CD4-positive, alpha-beta T cell (primary cell): ENCODE measurements at places on chromosomes 7 and 10.
A peak's percentile ranks its signal among the peaks of the same experiment; 100 is the strongest.

DNA sequence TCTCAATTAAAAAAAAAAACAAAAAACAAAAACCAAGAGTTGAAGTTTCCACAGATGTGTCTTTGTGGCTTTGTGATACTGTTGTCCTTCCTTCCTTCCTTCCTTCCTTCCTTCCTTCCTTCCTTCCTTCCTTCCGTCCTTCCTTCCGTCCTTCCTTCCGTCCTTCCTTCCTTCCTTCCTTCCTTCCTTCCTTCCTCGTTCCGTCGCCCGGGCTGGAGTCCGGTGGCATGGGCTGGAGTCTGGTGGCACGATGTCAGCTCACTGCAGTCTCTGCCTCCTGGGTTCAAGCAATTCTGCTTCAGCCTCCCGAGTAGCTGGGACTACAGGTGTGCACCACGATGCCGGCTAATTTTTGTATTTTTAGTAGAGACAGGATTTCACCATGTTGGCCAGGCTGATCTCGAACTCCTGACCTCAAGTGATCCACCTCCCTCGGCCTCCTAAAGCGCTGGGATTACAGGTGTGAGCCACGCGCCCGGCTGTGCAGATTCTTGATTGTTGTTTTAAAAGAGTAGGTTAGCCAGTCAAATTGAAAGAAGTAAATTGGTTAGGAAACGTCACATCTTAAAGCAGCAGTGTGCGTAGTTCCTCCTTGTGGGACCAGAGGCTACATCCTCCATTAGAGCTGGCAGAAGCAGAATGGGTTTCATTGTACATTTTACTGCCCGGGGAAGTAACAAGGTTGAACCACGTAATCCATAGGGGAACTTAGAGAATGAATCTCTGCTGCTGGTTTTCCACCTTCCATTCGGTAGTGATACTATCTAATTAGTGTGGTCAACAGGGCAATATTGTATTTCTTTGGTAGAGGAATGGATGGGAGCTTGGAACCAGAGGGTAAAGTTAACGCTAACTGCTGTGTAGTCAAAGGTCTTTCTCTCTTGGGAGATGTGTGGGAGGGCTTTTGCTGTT is 20.6 kb downstream of the DNAJB6 start:
- DNase-seq: no peak
- no peaks in the 10 kb centered on the region for H3K27me3 ChIP-seq
- no peak overlapping the region for H3K27ac ChIP-seq
- peaks cover 60% of the 10 kb centered on the region for H3K36me3 ChIP-seq

DNA sequence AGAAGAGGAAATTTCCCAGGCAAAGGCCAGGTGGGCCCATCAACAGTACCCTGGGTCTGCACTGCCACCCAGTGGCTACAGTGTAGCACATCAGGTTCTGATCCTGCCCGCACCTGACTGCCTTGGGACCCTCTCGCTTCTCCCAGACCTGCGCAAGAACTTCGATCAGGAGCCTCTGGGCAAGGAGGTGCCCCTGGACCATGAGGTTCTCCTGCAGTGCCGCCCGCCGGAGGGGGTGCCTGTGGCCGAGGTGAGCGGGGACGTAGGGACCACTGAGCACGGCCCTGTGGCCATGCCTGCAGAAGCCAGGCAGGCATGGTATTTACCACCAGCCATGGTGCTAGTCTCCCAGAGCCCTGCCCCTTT is 33.9 kb upstream of the SLC29A3 start:
- no peak overlapping the region for H3K4me3 ChIP-seq
- H3K4me1 ChIP-seq: no peaks in the 10 kb centered on the region
- no peak overlapping the region for H3K27ac ChIP-seq
- H3K36me3 ChIP-seq: no peaks in the 10 kb centered on the region
- no peaks in the 10 kb centered on the region for H3K27me3 ChIP-seq

GRCh38 chr7:47622946-47623640 is 41.2 kb upstream of the TNS3 start:
- H3K4me1 ChIP-seq: no peaks in the 10 kb centered on the region
- H3K4me3 ChIP-seq: no peak overlapping the region
- H3K36me3 ChIP-seq: no peaks in the 10 kb centered on the region
- no peaks in the 10 kb centered on the region for H3K27me3 ChIP-seq

DNA sequence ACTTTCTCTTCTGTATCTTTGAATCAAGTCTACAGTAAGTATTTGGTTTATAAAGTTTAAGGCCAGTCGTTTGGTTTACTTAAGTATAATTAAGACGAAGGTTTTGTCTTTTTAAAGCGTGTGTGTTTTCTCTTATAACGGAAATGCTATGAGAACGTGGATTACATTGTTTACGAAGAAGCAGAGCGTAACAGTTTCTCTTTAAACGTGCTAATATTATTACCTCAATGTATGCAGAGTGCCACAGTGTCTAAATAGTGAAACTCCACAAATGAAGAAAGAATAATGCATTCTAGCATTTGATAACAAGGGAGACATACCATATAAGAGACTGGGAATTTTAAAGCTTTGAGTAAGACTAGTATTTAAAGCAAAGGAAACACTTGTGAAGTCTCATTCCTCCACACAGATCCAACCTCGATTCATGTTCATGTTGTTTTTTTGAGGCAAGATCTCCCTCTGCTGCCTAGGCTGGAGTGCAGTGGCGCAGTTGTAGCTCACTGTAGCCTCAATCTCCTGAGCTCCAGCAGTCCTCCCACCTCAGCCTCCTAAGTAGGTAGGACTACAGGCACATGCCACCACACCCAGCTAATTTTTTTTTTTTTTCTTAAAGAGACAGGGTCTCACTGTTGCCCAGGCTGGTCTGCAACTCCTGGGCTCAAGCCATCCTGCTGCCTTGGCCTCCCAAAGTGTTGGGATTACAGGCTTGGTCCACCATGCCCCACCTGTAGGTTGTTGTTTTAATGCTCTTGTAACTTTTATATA is 75.1 kb downstream of the ANKRD61 start:
- peak; percentile 12 for DNase-seq
- H3K4me3 ChIP-seq: peak overlapping the region; percentile 88
- H3K36me3 ChIP-seq: peaks cover 8% of the 10 kb centered on the region
- H3K27me3 ChIP-seq: no peaks in the 10 kb centered on the region
- peak overlapping the region; percentile 73 for H3K27ac ChIP-seq
- H3K4me1 ChIP-seq: peaks cover 16% of the 10 kb centered on the region

DNA sequence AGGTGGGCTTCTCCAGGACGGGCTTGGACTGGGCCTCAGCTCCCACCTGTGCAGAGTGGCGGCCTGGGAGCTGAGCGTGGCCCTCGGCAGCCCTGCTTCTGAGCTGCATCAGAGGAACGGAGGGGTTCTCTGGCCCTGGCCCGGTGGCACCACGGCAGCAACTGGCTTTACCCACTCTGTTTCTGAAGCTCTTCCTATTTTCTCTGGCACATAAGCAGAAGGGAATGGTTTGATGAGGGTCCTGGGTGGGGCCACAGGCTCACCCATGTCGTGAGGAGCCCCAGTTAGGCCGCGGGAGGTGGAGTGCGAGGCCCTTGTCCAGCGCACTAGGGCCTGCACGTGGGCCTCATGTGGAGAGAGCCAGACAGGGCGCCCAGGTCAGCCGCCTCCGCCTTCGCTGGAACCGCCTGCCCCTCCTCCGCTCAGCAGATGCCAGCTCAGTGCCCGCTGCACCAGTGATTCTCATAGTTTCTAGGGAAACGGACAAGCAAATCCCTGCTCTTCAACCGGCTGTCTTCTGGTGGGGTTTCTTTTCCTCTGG is 284.0 kb downstream of the CELF2 start:
- H3K27ac ChIP-seq: no peak overlapping the region
- no peak for DNase-seq
- no peaks in the 10 kb centered on the region for H3K4me1 ChIP-seq
- no peaks in the 10 kb centered on the region for H3K27me3 ChIP-seq
- no peak overlapping the region for H3K4me3 ChIP-seq
